HuH-7 (cell line): ENCODE measurements at places on chromosomes 12 and 14.
A peak's percentile ranks its signal among the peaks of the same experiment; 100 is the strongest.

GRCh38 chr12:57869298-57869926 lies 22.9 kb upstream of the CTDSP2 start:
- DNase-seq: no peak

DNA sequence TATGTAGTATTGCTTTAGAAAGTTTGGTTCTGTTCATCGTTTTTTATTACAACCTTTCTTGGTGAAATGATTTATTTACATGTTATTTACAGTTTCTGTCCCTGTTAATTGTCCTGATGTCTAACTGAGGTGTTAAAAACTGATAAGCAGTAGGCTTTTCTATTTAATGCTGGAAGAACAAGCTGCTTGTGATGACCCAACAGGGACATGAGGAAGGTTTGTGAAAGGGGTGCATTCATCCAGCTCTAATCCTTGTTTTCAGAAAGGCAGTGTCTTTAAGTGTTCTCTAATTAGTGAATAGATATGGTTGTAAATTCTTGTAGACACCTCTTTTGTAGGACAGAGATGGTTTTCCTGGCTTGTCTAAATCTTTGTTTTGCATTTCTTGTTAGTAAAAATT lies 191.4 kb downstream of the FOXA1 start:
- no peak for DNase-seq

- DNase-seq: no peak
Observed at GRCh38 chr12:78878866-78879265, 14.3 kb downstream of the SYT1 start.

- no peak for DNase-seq
Observed at GRCh38 chr14:37870632-37871346, 275.4 kb downstream of the TTC6 start.

- no peak for DNase-seq
Observed at GRCh38 chr12:127685491-127685890, 581.5 kb upstream of the TMEM132C start.

DNA sequence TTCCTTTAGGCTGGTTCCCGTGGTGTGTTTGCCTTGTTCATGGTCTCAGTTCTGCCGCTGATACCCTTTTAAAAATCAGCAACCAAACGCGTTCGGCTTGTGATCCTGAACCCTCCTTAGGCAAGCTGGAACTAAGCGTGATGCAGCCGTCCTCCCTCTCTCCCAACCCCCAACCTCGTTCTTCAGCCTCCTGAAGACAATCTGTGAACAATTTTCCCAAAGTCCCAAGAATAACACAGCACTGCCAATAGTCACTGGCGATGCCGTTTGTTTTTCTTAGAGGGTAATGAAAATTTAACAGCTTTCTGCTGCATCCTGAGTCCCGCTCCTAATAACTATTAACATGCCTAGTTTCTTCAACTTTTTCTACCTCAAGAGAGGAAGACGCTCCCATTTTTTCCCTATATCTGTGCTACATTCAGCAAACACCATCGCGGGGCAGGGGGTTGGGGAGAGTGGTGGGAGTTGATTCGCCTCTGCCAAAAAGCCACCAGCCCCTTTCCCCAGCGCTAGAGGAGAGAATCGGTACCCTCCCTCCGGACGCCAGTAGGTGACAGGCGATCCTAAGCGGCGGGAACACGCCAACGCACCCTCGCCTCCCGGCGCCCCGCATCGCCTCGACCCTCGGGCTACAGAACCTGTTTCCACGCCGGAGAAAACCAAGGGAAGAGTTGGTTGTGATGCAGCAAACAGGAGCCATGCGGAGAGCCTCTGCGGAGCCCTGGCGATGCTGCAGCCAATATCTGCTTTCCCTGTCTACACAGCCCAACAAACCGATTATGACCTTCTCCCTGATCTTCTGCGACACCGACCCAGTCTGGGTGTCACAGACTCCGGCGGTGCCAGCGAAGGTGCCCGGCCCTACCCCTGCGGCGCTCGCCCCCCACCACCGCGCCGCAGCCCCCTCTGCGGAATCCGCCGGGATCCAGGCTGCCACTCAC lies 752 bp downstream of the PRICKLE1 start:
- peak; percentile 41 for DNase-seq

DNA sequence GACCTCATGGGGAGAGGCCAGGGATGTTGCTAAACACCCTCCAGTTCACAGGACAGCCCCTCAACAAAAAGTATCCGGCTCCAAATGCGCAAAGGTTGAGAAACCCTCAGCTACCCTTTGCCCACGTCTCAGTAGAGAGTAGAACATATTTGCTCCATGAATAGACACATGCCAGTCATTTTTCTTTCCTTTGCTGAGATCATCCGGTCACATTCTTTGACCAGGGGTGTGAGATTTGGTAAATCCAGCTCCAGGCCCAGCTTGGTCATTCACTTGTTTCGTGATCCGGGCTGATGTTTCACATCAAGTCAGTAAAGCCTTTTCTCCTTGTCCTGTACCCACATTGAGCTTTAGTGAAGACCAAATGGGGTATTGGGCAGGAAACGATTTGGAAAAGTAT lies 83.6 kb upstream of the LHX5 start:
- no peak for DNase-seq

DNA sequence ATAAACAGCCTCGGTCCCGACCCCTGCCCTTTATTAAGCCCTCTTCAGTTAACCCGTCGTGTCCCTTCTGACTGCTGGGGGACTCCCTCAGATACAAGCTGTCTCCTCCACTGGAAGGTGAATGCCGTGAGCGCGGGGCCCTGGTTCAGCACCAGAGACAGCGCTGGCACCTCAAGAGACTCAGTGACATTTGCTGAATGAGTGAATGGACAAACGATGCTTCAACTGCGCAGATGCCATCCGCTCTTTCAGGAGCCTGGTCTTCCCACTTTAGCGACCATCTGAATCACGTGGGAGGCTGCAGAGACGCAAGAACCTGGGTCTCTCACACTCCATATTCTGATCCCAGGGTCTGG lies 92.6 kb upstream of the SFSWAP start:
- DNase-seq: no peak

- no peak for DNase-seq
Observed at GRCh38 chr12:113298861-113299545, 35.9 kb downstream of the SLC8B1 start.

DNA sequence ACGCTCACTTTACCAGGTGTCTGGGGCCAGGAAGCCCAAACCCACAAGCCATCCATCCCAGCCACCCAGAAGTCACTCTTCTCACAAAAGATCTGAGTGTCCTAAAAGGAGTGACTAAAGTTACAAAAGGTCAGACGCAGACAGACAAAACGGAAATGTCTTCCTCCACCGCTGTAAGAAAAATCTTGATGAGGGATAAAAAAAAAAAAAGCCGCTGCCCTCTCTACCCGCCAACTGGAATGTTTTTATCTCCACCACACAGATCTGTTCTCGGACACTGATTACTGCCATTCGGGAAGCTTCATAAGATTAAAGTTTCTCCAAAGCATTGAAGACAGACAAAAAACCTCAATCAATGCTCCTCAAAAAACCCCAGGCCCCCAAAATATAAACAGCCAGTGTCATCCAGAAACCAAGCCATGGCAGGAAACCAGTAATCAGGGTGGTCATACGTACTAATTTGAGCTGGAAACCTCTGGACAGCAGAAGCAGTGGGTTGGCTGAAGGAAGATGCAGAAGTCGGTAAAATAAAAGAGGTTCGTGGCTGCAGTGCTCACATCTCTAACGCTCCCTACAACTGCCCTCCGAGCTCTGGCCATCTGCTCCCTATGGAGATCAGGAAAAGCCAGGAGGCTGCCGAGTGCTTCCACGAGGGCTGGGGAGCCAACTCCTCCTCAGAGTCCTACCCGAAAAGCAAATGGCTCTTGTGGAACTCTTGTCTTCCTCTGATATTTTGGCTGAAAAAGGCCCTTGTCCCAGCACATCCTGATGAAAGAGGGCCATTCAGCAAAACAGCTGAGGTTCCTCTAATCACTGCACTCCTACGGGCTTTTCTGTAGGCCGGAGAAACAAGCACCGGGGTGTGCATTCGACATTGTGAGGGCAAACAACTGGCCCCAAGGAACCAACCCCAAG lies 30.3 kb downstream of the SSH1 start:
- DNase-seq: no peak

DNA sequence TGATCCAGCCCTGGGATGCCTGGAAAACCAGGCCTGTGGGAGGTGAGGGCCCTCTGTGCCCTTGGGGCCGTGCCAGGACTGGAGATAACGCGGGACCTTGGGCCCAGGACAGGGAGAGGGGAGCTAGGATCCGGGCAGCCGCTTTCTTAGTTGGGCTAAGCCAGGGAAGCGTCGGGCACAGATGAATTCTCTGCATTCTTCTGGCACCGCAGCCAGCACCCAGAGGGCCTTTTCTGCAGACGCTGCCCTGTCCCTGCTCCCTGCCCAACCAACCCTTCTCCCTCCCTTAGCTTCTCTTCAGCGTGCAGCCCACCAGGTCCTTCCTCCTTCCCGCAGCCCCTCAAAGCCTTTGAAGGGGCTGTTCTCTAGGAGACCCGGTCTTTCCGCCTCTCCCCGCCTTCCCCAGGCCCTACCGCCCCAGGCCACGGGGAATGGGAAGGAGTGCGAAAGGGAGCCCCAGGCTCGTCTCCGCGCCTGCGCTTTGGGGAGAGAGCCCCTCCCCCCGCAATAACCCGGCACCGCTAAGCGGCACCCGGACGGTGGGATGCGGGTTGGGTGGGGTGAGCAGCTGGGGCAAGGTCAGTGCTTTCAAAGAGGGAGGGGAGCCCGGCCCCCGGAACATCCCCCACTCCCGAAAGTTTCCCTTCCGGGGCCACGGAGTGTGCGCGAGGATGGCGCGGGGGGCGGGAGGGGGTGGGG lies 663 bp downstream of the NCKAP5L start:
- peak; percentile 81 for DNase-seq

DNA sequence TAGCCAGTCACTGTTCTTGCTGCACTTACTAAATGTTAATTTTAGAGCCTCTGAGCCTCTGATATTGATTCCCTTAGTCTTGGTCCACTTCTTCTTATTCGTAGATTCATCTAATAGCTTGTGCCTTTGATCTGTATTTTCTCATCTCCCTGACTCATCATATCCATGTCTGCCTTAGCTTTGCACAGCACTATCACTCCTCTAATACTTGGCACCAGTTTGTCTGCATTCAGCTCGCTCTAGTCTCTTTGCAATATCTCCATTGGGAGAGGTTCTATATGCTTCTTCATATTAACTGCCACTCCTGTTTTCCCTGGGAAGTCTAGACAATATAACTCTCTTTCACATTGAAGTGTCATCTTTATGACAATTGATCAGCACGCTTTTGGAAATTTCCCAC lies 68.5 kb upstream of the CSRP2 start:
- DNase-seq: no peak

DNA sequence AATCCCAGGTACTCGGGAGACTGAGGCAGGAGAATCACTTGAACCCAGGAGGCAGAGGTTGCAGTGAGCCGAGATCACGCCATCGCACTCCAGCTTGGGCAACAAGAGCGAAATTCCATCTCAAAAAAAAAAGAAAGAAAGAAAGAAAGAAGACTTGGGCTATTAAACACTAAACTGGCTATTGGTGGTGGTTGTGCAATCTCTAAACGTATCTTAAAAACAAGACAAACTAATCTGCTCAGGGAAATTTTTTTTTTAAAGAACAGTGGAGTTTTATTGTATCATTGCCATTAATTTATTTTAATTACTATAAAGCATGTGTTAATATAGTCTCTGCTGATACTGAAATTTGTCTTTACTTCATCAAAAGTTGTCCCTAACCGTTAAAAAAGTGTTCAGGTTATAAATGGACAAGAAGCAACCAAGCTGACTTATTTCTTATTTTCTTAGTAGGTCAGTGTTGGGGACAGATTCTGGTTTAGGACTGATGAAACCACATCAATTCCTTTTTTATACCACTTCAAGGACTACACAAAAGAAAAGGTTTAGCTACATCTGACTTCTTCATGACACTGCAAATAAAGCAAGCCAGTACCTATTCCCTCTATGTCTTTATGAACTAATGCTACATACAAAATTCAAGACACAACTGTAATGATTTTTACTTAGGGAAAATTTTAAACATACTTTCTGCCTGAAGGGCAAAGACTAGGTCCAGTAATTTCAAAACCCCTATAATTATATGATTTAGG lies 68.7 kb upstream of the KRAS start:
- DNase-seq: no peak

DNA sequence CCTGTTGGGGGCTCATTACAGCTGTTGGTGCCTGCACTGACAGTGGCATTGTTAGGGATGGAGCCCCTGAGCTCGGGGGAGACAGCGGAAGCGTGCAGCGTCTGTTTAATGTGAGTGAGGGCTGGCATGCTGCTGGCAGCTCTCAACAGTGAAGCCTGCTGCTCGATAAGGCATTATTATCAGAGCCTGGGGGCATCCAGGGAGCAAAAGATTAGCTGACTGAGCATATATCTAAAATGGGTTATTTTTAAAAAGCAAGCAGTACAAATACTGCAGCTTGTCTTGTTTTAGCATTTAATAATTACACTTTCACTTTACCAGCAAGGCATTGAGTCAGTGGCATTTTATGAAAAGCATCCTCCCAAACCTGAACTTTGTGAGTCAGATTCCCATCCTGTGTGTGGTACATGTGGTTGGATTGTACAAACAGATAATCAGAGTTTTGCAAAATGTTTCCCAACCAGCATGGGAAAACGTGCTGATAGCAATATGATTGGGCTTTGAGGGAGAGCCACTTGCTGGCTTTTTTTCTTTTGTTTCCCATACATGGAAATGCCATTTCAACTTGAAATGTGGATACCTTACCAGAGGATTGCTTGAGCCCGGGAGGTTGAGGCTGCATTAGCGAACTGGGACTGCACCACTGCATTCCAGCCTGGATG lies 150.8 kb downstream of the PRKCH start:
- DNase-seq: no peak
